CD4-positive, alpha-beta T cell (primary cell): ENCODE measurements at places on chromosomes 12 and 14. TPM values are rescaled to one million over a fixed set of nuclear protein-coding genes. Genes with fewer than 3 reads are reported as not detected.

- no peak overlapping the region for H3K27ac ChIP-seq
- no peak overlapping the region for H3K4me3 ChIP-seq
- H3K4me1 ChIP-seq: no peaks in the 10 kb centered on the region
- H3K36me3 ChIP-seq: no peaks in the 10 kb centered on the region
- DNase-seq: no peak
- no peaks in the 10 kb centered on the region for H3K27me3 ChIP-seq
These were observed 28.3 kb downstream of the FRMD6 start for GRCh38 chr14:51680031-51680430.

GRCh38 chr12:42475106-42475505 is 114.4 kb downstream of the PRICKLE1 start:
- DNase-seq: no peak
- H3K27ac ChIP-seq: no peak overlapping the region
- H3K27me3 ChIP-seq: peaks cover 18% of the 10 kb centered on the region

The PHLDA1 gene
- 6.5 TPM for total RNA-seq

The GPD1 gene
- 0.41 TPM for total RNA-seq

The GPR137C gene
- 0.08 TPM for total RNA-seq

DNA sequence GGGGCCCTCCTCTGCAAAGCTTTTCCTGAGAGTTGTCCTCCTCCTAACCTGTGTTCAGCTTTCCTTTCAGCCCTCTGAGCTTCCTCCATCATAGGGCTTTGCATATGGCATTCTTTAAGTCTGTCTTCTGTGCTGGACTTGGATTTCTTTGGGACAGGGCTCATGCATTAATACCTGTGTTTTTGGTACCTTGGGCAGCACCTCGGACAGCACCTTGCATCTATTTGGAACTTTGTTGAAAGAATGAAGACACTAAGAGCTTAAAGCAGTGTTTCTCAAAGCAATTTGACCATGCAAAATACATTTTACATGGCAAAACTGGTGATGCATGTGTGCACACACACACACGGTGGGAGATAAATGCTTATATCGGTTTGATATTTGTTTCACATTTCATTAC is 115.0 kb upstream of the SRRM4 start:
- no peaks in the 10 kb centered on the region for H3K36me3 ChIP-seq
- H3K27me3 ChIP-seq: no peaks in the 10 kb centered on the region
- H3K4me1 ChIP-seq: no peaks in the 10 kb centered on the region
- H3K27ac ChIP-seq: no peak overlapping the region
- no peak overlapping the region for H3K4me3 ChIP-seq

The TMEM119 gene
- total RNA-seq: 2.1 TPM

DNA sequence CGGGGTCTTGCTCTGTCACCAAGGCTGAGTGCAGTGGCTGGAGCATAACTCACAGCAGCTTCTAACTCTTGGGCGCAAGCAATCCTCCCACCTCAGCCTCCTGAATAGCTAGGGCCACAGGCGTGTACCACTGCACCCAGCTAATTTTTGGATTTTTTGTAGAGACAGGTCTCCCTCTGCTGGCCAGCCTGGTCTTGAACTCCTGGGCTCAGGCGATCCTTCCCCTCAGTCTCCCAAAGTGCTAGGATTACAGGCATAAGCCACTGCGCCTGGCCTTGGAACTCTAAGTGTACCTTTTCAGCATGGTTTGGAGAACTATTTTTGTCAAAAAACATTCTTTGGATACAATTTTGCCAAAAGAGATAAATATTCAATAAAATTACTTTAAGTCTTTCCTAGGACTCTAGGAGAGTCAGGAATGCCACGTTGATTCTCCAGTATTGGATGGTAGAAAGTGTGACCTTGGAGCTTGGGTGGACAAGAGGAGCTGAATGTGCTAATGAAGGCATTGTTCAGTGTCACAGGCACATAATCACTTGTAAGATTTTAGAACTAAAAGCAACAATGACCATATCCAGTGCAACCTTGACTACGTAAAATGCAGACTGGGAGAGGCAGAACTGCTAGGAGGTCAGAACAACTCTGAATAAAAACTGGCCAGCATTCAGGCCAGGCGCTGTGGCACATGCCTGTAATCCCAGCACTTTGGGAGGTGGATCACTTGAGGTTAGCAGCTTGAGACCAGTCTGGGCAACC is 2.8 kb downstream of the SRSF9 start:
- no peak overlapping the region for H3K27ac ChIP-seq
- H3K27me3 ChIP-seq: no peaks in the 10 kb centered on the region
- no peak overlapping the region for H3K4me3 ChIP-seq
- H3K4me1 ChIP-seq: peaks cover 39% of the 10 kb centered on the region

GRCh38 chr14:99647411-99647810 is 2.5 kb downstream of the HHIPL1 start:
- H3K4me1 ChIP-seq: peaks cover 6% of the 10 kb centered on the region
- H3K36me3 ChIP-seq: no peaks in the 10 kb centered on the region
- no peak overlapping the region for H3K27ac ChIP-seq
- H3K27me3 ChIP-seq: peaks cover 22% of the 10 kb centered on the region
- DNase-seq: no peak

The CHFR gene
- total RNA-seq: 85.6 TPM

DNA sequence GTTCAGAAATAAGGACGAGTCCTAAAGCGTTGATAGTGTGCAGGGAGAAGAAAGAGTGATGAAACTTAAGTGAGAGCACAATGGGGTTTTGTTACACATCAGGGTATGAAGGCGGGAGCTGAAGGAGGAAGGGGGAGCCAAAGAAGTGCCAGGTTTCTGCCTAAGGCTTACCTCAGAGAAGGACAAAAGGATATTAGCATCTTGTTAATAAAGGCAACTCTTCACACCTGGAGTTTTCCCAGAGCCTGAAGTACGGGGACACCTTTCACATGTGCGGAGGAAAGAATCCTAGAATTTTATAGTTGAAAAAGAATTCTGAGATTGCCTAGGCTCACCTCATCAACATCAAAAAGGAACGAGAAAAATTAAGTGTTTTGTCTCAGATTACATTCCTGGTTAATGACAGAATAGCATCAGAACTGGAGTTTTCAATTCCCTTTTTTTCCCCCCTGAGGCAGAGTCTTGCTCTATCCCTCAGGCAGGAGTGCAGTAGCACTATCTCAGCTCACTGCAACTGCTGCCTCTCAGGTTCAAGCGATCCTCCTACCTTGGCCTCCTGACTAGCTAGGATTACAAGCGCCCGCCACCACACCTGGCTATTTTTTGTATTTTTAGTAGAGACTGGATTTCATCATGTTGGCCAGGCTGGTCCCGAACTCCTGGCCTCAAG is 2.2 kb upstream of the SAV1 start:
- no peaks in the 10 kb centered on the region for H3K27me3 ChIP-seq
- H3K27ac ChIP-seq: no peak overlapping the region
- no peak overlapping the region for H3K4me3 ChIP-seq
- H3K36me3 ChIP-seq: no peaks in the 10 kb centered on the region
- DNase-seq: no peak
- H3K4me1 ChIP-seq: peaks cover 13% of the 10 kb centered on the region

The ZNF385A gene
- total RNA-seq: 4.7 TPM

DNA sequence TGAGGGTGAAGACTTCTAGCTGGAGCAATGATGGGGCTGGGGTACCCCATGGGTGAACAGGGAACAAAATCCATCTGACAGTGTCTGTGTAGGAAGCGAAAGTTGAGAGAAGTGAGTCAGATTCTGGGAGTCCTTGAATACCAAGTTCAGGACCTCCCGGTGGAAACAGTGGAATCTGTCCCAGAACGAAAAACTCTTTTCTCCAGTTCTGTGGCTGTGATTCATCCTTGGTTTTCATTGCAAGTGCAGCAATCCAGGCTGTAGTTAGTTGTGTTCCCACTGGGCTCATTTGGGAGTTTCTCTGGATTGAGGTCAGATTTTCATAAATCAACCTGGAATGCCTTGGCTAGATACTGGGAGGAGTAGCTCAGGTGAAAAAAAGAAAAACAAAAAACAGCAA is 120.7 kb downstream of the C12orf75 start:
- H3K27ac ChIP-seq: no peak overlapping the region
- H3K4me3 ChIP-seq: no peak overlapping the region
- H3K4me1 ChIP-seq: no peaks in the 10 kb centered on the region
- DNase-seq: no peak
- H3K36me3 ChIP-seq: no peaks in the 10 kb centered on the region
- no peaks in the 10 kb centered on the region for H3K27me3 ChIP-seq

DNA sequence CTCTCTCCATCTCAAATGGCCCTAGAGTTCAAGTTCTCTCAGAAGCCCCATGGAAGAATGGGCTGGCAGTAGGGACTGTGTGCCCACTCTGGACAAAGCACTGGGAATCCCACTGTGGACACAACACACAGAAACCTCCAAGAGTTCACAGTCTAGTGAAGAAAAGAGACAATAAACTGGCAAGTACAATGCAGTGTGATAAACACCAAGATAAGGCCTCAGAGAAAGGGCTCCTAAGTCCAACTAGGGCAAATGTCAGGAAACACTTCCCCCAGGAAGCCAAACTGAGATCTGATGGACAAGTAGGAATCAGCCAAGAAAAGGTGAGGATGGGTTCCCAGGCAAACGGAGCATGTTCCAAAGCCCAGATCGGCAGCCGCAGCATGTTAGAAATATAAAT is 5.4 kb downstream of the VSIG10 start:
- no peak overlapping the region for H3K4me3 ChIP-seq
- H3K27me3 ChIP-seq: peaks cover 5% of the 10 kb centered on the region
- H3K27ac ChIP-seq: no peak overlapping the region
- no peak for DNase-seq
- peaks cover 7% of the 10 kb centered on the region for H3K4me1 ChIP-seq

GRCh38 chr12:54009171-54010052 is 627 bp downstream of the HOXC8 start:
- no peaks in the 10 kb centered on the region for H3K36me3 ChIP-seq
- no peak overlapping the region for H3K4me3 ChIP-seq
- H3K27ac ChIP-seq: no peak overlapping the region

DNA sequence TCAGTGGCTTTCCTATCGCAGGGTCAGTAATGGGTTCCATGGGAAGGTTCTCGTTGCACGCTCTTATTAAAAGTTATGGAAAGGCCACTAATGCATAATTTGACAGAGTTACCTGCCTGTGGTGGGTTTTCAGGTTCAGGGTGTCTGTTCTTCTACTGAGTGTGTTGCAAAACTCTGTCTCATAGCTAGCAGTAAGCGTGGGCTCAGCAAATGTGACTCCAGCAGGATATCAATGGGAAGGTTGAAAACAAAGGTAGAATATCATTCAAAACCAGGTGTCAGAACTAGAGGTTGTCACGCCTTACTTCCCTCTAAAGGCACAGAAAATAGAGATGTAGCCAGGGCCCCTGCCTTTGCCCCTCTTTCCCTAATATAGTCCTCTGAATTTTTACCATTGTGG is 24.9 kb downstream of the UBE3B start:
- H3K4me3 ChIP-seq: no peak overlapping the region
- DNase-seq: no peak
- peaks cover 97% of the 10 kb centered on the region for H3K36me3 ChIP-seq
- H3K4me1 ChIP-seq: no peaks in the 10 kb centered on the region
- no peaks in the 10 kb centered on the region for H3K27me3 ChIP-seq

GRCh38 chr12:71312768-71313403 is 126.7 kb upstream of the LGR5 start:
- no peak for DNase-seq
- H3K4me1 ChIP-seq: no peaks in the 10 kb centered on the region
- H3K27me3 ChIP-seq: no peaks in the 10 kb centered on the region
- no peaks in the 10 kb centered on the region for H3K36me3 ChIP-seq
- no peak overlapping the region for H3K4me3 ChIP-seq
- H3K27ac ChIP-seq: no peak overlapping the region

GRCh38 chr12:48631071-48631470 is 51.0 kb downstream of the KANSL2 start:
- H3K27ac ChIP-seq: no peak overlapping the region
- no peak for DNase-seq

- peak overlapping the region; percentile 91 for H3K4me3 ChIP-seq
- peaks cover 5% of the 10 kb centered on the region for H3K36me3 ChIP-seq
- peak overlapping the region; percentile 99 for H3K27ac ChIP-seq
- peaks cover 27% of the 10 kb centered on the region for H3K4me1 ChIP-seq
These were observed 953 bp downstream of the MAPK1IP1L start for GRCh38 chr14:55052269-55052930.

GRCh38 chr12:21940549-21941505 is at the start of gene ABCC9:
TSS of gene ABCC9 (minus strand) at chr12:21941426. CDS start at chr12:21936674, 4,752 bp downstream.
- DNase-seq: no peak
- H3K4me3 ChIP-seq: peak within 1 kb of the TSS; percentile 10
- peaks cover 12% of the 10 kb centered on the region for H3K4me1 ChIP-seq
- H3K27me3 ChIP-seq: peaks cover 31% of the 10 kb centered on the region

The SENP1 gene
- 25.7 TPM for total RNA-seq

DNA sequence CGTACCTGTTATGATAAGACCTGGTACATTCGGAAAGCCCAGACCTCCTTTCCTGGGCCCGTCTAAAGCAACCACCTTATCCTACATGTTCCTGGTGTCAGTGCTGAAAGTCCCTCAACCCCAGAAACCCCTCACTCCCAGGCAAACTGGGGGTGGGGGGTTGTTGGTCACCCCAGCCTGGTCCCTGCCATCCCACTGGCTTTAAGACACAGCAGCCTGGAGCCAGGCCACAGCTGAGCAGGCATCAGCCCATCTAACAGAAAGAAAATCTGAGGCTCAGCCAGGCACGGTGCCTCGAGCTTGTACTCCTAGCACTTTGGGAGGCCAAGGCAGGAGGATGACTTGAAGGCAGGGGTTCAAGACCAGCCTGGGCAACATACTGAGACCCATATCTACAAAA is 4.5 kb downstream of the SELPLG start:
- H3K36me3 ChIP-seq: peaks cover 65% of the 10 kb centered on the region
- H3K27ac ChIP-seq: peak overlapping the region; percentile 95
- H3K4me1 ChIP-seq: peaks cover 79% of the 10 kb centered on the region
- peak overlapping the region; percentile 87 for H3K4me3 ChIP-seq

DNA sequence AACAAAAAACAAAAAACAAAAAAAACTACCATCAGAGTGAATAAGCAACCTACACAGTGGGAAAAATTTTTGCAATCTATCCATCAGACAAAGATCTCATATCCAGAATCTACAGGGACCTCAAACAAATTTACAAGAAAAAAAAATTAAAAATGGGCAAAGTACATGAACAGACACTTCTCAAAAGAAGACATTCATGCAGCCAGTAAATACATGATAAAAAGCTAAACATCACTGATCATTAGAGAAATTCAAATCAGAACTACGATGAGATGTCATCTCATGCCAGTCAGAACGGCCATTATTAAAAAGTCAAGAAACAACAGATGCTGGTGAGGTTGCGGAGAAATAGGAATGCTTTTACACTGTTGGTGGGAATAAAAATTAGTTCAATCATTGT is 466.5 kb upstream of the ATXN7L3B start:
- no peaks in the 10 kb centered on the region for H3K36me3 ChIP-seq
- no peaks in the 10 kb centered on the region for H3K27me3 ChIP-seq
- H3K4me1 ChIP-seq: no peaks in the 10 kb centered on the region

- no peak overlapping the region for H3K4me3 ChIP-seq
- no peaks in the 10 kb centered on the region for H3K27me3 ChIP-seq
These were observed 89.0 kb downstream of the SETD3 start for GRCh38 chr14:99391671-99392070.

The PPM1H gene
- not detected for total RNA-seq

DNA sequence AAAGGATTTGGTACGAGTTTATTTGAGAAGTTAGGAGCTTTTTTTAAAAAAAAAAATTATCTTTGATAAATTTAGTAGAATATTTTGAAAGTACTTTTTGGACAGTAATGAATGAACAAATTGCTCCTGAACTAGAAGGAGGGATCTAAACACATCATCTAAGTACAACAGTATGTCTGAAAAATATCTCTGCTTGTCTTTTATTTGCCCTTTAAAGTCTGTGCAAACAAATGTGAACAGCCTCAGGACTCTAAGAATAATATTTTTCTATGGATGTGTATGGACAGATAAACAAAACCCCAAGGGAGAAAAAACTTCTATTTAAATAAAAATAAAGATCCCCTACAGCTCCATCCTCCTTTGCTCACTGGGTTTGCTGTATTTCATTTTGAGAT is 19.5 kb downstream of the FBXL14 start:
- DNase-seq: no peak
- no peaks in the 10 kb centered on the region for H3K4me1 ChIP-seq
- peaks cover 2% of the 10 kb centered on the region for H3K36me3 ChIP-seq
- H3K4me3 ChIP-seq: no peak overlapping the region
- no peak overlapping the region for H3K27ac ChIP-seq
